ENCODE measurements at places on chromosomes 7 and 10.
A peak's percentile ranks its signal among the peaks of the same experiment; 100 is the strongest.

DNA sequence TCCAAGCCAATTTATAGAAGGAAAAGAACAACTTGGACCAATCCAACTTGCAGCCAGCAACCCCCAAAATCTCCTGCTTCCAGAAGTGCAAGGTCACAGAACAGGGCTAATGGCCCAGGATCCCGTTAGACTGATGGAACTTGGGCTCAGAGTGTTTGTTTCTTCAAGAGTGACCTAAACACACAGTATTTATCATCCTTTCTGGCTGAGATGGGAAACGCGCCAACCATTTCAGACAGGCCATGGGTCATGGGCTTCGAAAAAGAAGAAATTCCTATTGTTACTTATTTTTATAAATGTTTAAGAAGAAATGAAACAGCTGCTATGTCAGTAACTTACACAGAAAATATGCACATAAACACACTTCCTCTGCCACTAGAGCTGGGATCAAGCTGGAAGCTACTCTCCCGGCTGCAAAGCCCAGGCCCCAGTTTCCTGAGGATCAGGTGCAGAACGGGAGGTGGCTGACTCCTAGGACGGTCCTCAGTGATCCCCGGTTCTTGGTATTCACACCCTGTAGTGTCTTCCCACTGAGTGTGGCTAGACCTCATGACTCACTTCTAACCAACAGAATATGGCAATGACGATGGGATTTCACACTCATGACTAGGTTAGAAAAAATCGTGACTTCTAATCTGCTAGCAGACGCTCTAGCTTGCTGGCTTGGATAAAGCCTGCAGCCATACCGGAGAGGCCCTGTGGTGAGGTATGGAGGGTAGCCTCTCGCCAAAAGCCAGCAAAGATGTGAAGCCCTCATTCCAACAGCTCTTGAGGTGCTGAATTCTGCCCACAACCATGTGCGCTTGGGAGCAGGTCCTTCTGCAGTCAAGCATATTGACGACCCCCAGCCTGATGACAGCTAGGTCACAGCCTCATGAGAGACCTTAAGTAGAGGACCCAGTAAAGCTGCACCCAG lies 60.2 kb downstream of the CHST15 start:
- no peak for DNase-seq

DNA sequence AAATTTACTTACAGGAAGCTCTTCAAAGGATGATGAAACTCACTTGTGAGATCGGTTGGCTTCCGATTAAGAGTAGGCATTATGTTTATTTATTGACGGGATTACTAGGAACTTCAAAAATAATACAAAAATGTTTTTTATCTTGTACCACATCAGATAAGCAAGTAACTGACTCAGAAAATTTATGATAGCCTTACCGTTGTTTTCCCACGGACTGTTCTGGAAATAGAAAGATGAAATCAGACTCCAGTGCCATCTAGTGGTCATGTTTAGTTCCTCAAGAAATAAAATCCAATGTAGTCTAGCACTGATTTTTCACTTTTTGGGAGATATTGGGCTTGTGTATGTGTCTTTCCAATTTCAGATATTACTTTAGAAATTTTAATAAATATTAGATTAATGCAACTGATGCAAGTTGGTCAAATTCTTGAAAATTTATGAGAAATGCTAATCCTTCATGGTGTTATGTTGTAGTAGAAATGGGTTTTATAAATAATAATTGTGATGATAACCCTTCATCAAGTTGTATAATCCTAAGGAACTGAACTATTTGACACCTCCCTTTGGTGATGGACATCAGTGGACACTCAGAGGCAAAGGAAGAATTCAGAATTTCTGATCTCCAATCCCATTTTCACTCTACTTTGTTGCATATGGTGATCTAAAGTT lies 168.8 kb downstream of the TMEM26 start:
- DNase-seq: peak; percentile 85

DNA sequence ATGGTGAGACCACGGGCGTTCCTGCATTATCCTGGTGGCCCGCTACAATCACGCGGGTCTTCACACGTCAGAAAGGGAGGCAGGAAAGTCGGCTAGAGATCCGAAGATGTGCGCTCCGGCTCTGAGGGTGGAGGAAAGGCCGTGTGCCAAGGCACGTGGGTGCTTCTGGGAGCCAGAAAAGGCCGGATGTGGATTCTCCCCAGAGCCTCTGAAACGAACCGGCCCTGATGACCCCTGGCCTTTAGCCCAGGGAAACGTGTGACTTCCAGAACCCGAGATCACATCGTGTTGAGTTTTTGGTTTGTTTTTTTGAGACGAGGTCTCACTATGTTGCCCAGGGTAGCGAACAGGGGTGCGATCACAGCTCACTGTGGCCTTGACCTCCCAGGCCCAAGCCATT lies 244.2 kb downstream of the ELFN1 start:
- no peak for DNase-seq

- DNase-seq: no peak
Measured at GRCh38 chr10:43042503-43043341, 34.1 kb upstream of the RET start.

DNA sequence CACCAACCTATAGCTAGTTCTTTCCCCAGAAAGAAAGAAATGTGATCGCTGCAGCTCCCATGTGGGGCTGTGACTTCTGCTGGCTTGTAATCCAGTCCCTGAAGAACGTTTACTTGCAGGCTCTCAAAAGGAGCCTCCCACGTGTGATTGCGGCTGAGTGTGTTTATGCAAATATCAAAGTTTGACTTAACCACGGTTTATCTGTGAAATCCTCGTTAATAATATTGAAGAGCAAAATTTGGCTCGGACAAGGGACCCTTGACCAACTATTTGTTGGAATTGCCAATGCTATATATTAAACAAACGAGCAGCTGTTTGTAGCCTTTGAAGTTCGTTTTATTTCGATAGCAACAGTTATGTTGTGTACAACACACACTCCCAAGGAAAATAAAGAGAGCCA lies 470.1 kb upstream of the NRP1 start:
- DNase-seq: no peak

DNA sequence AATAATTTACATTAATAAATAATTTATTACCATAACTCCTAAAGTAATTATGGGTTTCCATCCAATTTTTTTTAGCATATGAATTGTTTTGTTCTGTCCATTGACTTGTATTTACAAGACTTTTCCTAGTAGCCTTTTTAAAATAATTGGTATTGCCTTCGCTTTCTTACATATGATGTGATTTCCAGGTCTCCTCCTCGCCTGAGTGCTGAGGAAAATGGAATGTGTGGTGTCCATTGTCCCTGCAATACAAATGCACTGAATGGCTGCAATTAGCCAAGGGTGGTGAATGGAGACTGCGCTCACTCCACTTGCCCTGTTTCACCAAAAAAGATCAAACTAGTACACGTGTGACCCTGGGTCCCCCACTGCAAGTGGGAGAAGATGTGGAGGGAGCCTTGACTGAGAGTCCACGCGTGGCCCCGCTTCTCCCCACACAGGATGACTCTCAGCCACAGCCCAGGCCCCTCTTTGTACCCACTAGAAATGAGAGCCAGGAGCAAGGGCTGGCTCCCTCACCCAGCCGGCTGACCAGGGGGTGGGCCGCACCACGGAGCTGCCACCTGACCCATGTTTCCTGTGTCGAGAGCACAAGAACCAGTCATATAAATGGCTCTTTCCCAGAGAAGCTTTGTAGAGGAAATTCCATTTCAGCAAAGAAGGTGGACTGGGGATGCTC lies 52.6 kb downstream of the FAM53B start:
- no peak for DNase-seq

DNA sequence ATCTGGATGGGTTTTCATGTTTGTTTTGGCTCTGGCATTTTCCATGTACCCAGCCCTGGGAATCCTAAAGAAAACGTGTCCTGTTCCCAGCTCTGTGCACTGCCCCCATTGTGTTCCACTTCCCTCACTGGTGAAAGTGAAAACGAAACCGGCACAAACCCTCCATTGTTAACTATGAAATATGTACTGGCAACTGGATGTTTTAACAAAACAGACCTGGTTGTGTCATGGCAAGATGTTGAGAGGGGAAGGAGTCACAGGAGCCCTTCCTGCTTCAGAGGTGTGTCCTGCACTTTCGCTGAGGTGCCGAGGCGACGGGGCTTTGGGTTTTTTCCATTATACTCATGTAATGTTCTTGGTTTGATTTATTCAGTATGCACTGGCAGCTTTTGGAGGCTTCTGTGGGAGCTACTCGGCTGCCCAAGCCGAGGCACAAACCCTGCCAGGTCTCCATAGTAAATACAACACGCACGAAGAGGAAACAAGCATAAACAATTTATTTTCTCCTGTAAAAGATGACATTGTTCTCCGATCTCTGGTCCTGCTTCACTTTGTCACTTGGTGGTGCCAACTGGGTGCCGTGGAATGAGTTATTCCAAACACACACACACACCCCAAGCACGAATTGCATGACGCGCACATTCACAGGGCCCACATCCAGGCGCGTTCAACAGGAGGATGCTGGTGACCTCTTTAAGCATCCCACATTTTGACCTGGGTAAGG lies 118.2 kb downstream of the CDK6 start:
- DNase-seq: peak; percentile 14

GRCh38 chr7:118140468-118140867 lies 43.5 kb upstream of the LSM8 start:
- DNase-seq: no peak

- no peak for DNase-seq
Measured at GRCh38 chr7:16137944-16138343, 283.4 kb downstream of the CRPPA start.

DNA sequence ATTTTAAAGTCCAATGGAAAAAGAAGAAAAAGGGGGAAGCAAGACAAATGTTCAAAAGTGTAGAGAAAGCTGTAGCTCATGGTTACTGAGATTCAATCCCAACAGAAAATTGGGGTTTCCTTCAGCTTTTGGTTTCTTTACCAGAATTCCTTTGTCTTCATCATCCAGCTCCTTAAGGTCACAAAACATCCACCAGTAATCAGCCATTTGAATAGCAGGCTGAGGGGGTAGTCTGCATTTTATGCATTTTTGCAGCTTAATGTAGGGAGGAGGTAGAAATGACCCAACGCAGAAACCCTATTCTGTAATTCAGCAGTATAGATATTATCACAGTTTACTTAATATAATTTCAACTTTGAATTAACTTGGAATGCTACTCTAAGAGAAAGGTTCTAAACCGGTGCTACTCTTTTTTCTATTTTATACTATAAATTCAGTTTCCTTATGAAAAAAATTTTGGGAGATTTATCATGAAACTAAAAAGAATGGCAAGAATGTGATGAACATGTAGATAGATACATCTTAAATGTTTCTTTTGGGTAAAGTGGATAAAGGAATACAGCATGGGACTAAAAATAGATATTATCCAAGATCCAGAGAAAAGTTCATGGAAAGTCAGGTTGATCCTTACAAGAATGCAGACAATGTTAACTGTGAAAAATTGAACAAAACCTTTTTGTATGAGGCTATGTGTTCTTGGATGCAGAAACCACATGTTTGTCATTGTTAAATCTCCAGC lies 596.9 kb downstream of the PHTF2 start:
- DNase-seq: no peak

DNA sequence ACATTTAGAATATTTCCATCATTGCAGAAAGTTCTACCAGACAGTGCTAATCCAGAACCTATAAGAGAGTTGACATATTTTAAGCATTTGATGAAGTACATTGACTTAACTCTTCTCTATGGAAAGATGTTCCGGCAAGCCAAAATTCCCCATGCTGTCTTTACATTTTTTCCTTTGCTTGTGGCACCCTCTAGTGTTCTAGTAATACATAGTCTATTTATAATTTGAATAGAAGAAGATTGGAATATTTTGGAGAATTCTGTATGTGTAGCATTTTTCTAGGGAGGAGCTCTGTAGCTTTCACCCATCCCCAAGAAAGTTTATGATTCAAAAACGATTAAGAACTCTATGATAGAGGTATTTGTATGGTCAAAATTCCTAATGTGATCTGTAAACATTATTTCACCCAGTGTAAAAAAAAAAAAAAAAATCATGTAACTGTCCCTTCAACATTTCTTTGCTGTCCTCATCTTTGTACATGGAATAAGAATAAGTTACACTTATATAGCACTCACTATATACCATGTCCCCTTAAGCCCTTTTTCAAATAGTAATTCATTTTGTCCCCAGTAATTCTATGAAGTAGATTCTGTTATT lies 33.2 kb downstream of the NRF1 start:
- DNase-seq: peak; percentile 67

DNA sequence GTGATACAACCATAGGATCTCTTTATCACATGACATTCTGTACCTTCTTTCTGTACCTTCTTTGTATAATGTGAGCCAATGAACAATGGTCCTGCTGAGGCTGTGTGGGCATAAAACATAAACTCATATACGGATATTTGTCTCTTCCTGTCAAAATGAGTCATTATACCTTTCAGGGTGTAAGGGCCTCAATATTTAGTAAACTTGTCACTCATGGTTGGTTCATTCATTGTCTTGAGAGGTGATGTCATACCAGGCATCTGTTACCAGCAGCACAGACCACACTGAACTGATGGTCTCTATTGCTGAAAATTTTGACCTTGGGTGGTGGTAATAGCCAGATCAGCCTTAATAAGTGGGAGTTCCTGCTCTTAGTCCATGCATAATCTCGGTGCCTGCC lies 287.6 kb upstream of the TPK1 start:
- no peak for DNase-seq

DNA sequence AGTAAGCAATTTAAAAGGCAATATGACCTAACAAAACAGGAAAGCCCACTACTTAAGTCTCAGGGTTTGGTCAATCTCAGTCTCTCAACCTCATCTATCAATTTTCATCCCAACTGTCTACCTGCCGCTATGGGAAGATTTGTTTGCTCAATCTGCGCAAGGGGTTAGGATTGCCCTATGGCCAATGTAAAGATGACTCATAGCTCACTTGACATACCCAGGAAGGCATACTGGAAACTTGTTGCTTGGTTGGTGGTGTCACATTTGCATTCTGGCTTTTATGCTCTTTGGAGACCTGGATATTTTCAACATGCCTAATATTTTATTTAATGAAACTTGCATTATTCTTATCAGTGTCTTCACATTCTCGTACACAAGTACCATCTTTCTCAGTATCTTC lies 78.1 kb upstream of the TMEM196 start:
- no peak for DNase-seq

DNA sequence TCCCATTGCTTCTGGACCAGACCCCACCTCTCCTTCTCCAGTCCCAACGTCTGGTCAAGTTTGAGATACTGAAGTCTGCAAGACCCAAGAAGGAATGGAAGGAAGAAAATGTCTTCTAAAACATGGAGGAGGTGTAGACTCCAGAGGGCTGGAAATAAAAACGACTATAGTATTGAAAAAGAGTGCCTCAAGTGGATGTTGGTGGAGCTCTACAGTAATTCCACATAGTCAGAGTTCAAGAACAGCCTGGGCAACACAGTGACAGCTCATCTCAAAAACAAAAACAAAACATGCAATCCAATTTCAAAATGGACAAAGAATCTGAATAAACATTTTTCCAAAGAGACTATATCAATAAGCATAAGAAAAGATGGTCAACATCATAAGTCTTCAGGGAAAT lies 2.3 kb upstream of the PCGF6 start:
- DNase-seq: no peak

DNA sequence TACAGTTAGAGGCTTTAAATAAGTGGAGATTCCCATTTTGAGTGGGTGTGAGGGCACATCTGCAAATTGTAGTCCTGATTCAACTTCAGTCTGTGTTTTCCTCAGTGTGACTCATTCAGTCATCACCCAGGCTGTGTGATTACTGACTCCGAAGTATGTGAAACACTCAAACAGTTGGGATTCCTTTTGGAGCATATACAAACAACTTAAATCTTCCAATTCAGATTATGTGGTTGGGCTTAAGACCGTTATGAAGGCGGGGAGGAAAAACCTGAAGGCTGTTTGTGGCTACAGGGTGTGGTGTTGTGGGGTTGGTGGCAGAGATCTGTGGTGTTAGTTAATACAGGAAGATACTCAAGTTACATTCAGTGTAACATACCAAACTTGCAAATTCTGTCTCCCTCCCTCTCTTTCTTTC lies 259.7 kb upstream of the FERD3L start:
- no peak for DNase-seq

GRCh38 chr10:128377364-128377987 lies 251.3 kb upstream of the MKI67 start:
- DNase-seq: no peak

All from skin of body (tissue), 3 donors.